ENCODE measurements at places on chromosomes 4 and X.

DNA sequence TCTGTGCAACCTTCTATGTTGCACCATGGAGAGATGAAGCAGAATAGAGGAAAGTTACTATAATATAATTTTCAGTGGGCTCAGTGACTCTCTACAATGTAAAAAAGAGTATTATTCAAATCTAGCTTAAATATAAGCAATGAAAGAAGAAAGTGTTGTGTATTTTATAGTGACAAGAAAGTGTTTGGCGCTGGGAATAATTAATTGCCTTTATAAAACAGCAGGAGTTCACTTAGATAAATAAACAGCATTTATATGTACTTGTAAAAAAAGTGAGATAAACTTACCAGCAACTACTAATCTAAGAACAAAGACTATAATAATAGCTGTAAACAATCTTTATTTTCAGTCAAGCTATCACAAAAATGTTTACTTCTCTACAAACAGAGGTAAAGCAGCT, 488.9 kb upstream of the PCDH10 start:
- no peak for DNase-seq

- DNase-seq = no peak
These were observed 4.8 kb upstream of the FAM9A start for GRCh38 chrX:8805974-8806373.

GRCh38 chr4:7689773-7690693, 249.6 kb downstream of the AFAP1 start:
- no peak for DNase-seq

GRCh38 chrX:48896611-48897011, 957 bp downstream of the TIMM17B start:
- DNase-seq = no peak

- no peak for DNase-seq
These were observed 1360.9 kb downstream of the STIM2 start for GRCh38 chr4:28221536-28221935.

DNA sequence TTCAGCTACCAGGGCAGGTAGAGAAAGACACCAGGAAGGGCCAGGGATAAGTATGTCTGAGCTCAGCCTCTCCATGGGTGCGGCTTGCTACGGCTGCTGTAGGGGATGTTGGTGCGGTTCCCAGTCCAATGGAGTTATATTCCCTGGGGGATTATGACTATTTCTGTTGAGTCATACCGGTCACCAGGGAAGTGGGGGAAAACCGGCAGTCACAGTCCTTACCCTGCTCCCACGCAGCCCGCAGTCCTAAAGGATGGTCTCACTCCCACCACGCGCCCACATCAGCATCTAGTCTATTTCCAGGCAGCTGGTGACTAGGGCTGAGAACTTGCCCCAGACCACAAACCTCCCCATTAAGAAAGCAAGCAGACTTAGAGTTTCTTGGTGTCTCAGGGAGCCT, 191.6 kb downstream of the VEGFC start:
- DNase-seq = no peak

GRCh38 chr4:10690185-10690907, 5.8 kb upstream of the CLNK start:
- no peak for DNase-seq

DNA sequence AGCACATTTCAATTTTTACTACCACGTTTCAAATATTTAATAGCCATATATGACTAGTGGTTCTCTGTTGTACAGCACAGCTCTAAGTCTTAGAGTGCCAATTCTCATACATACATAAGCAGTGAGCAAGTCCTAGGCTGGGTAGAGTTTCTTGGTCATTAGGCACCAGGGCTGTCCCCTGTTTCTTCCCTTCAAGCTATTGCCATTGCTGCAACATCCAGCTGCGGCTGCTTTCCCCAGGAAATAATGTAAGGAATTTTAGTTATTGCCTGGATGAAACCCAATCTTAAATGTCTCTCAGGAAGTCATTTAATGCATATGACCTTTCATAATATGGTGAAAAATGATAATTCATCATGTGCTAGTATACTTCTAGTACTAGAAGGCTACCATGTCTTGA, 74.1 kb upstream of the PPP3CA start:
- DNase-seq = no peak

DNA sequence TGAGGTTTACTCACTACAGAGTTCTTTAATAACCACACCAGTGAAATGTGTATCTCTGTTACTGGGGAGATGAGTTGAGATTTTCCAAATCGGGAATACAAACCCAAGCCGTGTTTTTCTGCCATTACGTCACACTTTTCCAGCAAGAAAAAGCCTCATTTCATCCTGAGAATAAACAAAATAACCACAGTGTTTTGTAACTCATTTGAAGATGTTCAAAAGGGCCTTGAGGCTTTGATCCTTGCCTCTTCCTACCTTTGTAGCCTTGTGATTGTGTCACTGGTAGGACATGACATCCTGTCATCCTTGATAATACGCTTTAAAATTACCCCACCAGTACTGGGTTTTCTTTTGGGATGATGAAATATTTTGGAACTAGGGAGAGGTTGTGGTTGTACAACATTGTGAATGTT, 2.9 kb downstream of the USP11 start:
- DNase-seq = no peak

- no peak for DNase-seq
These were observed 3.4 kb downstream of the SPARCL1 start for GRCh38 chr4:87525636-87526295.

DNA sequence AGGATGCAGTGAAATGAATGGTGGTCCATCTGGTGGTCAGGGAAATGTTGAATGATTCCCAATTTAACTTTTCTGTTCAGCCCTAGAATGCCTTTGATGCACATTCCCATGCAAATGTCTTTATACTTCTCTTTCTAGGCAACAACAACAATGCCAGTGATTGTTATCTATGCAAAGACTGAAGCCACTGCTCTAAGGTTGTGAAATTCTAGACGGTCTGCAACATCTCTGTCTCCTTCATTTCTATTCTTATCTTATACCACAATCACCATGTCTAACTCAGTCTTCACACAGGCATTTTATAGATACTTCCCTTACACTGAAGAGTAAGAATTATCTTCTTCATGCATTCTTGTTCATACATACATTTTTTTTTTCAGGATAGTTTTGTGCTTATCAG, 84.5 kb downstream of the HPGD start:
- DNase-seq = no peak

DNA sequence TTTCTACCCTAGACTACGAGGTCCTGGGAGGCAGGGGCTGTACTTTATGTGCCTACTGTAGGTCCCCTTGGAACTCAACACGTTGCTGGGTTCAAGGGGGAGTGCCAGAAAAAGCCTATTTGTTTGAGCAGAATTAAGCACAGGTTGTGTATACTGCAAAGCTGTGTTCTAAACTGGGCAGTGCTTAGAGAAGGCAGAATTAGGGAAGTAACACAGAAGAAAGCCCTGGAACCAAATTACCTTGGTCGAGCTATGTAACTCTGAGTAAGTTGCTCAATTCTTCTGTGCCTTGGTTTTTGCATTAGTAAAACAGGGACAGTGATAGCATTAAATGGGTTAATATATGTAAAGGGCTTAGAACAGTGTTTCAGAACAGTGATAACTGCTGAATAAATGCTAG, 245.0 kb upstream of the SFRP2 start:
- DNase-seq = no peak

- DNase-seq = no peak
These were observed 9.9 kb upstream of the PRSS48 start for GRCh38 chr4:151267104-151267503.

- DNase-seq = no peak
These were observed 10.1 kb downstream of the GSX2 start for GRCh38 chr4:54110019-54110416.

GRCh38 chrX:119735467-119735866, 22.9 kb upstream of the SOWAHD start:
- no peak for DNase-seq

DNA sequence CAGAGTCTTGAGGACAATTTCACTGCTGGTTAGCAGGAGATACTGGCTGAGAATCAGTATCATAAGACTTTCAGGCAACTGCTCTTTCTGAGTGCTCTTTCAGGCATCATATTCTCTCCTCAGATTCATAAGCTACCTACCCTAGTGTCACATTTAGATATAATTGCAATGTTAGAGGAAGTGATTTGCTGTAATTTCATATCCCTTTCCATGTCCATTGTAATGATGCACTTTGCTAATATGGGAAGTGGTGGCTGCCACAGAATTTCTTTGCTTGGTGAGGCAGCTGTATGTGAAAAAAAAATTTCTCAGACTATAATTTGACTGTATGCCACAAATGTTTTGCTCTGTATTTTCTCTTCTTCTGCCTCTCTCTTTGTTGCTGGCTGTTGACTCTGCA, 63.3 kb downstream of the DOCK11 start:
- no peak for DNase-seq

DNA sequence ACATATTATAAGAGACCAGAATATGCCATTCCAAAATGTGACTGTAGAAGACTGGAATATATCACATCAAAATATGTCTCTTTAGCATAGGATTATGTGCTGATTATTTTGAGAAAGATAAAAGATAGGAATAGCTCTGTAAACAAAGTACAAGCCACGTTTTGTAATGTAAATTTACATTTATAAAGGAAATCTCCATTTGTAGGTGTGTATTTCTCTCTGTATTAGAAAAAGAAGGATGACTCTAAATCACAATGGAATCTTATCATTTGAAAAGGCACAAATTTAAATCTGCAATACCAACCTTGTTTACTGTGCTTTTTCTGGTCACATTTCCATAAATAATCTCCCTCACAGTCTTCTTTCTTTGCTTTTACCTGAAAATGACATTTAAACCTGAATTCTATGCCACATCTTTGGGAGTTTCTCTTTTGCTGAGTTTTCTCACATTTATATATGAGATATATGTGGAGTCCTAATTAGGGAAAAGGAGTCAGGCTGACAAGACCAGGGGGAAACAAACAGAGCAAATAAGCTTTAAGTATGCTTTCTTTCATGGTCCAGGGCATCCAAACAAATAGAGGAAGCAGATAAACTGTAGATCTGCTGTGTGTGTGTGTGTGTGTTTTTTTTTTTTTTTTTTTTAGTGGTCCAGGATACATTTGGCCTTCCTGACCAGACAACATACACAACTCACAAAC, 244.0 kb downstream of the CPXCR1 start:
- DNase-seq = no peak

- DNase-seq = peak; percentile 55
These were observed 153.6 kb downstream of the RASL11B start for GRCh38 chr4:53015681-53016080.

- no peak for DNase-seq
These were observed 190.0 kb upstream of the AR start for GRCh38 chrX:67353651-67354370.

GRCh38 chr4:114040319-114041116, 61.1 kb upstream of the ARSJ start:
- no peak for DNase-seq

DNA sequence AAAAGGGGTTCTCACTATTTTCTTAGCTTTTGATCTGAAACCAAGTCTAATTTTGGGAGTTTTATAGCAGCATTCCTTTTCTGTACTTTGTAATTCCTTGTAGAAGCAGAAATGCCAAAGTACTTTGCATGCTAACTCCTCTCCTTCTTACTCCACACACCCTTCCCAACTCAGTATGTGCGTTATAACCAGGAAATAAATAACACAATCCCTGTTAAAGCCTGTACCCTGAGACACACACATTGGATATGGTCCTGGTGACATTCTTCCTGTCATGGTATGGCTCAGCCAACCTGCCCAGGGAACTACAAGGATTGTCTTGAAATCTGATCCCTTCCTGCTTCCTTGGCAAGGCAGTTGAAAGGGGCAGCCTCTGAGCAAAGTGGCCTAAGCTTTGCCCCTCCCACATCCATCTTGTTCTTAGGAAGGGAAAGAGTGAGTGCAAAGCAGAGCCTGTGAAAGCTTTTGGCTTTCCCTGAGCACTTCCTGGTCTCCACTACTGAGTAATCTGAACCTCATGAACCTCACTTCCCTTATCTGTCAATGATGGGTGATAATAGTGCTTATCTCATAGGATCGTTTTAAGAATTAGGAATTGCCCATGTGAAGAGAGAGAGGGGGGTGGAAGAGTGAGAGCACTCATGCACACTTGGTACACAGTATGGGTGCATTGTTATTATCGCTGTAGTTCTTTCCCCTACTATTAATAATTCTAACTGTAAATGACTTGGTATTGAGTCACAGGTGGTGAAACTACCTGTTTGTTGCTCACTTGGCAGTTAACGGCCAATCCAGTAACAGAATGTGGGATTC, 109.3 kb downstream of the AFF2 start:
- DNase-seq = no peak

DNA sequence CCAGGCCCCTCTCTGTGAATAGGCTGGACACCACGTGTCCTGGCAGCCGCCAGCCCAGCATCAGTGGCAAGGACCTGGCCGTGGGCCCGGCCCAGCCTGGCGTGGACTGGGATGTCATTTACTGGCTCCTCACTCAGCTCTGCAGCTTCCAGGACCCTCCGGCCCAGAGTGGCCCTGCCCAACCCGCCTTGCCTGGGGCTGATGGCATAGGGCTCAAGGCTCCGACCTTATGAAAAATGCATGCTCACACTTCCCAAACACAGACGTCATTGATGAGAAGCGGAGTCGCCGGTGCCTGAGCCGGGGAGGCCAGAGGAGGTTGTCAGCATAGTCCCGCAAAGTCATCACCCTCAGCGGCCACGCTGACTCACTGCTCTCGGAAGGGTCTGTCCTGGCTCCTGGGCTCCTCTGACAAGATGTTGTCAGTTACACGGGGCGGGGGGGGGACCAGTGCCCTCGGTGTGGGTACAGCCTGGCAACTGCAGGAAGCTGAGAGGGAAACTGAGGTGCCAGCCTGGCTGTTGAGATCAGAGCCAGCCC, 14.3 kb downstream of the CFAP99 start:
- no peak for DNase-seq

- no peak for DNase-seq
These were observed 57.6 kb downstream of the PLAC1 start for GRCh38 chrX:134600714-134601113.

DNA sequence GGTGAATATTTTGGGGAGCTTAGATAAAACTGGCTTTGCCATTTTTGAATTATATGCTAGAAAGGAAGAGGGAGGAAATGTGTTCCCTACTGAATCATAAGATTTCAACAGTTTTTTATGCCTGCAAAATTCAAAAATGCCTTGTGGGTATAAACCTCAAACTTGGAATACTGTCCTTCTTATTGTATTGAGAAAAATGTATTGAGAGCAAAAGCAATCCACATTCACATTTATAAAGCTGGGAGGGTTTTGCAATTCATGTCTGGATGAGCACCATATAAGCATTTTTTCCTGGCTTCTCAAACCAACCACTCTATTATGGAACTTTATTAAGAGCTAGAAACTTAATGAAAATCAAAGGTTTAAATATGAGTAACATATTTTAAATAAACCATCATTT, 289.8 kb downstream of the PCDH7 start:
- no peak for DNase-seq

GRCh38 chr4:148224476-148224875, 217.7 kb downstream of the NR3C2 start:
- DNase-seq = no peak
